Right lobe of liver (tissue), 6 donors: ENCODE measurements at places on chromosomes 1 and 21. TPM values are rescaled to one million over a fixed set of nuclear protein-coding genes. Genes with fewer than 3 reads are reported as not detected.

GRCh38 chr21:34235514-34235913, 128.3 kb upstream of the KCNE2 start:
- no peaks in the 10 kb centered on the region for H3K4me1 ChIP-seq
- DNase-seq, result no peak
- no peaks in the 10 kb centered on the region for H3K36me3 ChIP-seq

- peaks cover 4% of the 10 kb centered on the region for H3K4me1 ChIP-seq
- no peak for DNase-seq
- no peaks in the 10 kb centered on the region for H3K27me3 ChIP-seq
- no peak overlapping the region for H3K4me3 ChIP-seq
- no peaks in the 10 kb centered on the region for H3K36me3 ChIP-seq
Observed at GRCh38 chr1:19433719-19433998, 51.7 kb downstream of the CAPZB start.

DNA sequence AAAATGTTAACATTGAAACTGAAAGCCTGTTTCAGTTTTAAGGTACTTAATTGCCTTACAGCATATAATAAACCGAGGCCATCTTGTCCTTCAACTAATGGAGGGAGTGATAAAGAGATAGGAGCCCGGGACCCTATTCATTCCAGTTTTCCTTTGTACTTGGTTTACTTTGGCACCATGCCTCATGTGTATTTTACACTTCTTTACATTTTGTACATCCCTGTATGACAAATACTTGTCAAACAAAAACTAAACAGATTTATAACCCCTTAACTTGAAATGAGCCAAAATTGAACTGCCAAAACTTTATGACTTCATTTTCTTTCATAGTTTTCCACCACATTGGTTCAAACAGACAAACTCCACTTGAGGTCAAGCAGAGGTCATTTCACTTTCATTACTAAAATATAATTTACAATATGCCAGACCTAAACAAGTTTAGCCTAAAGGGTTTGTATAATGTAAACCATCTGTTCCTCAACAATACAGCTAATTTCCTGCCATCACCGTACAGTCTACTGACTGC, 30.9 kb upstream of the UBE2U start:
- no peak overlapping the region for H3K27ac ChIP-seq
- H3K4me1 ChIP-seq, result no peaks in the 10 kb centered on the region
- DNase-seq, result no peak

DNA sequence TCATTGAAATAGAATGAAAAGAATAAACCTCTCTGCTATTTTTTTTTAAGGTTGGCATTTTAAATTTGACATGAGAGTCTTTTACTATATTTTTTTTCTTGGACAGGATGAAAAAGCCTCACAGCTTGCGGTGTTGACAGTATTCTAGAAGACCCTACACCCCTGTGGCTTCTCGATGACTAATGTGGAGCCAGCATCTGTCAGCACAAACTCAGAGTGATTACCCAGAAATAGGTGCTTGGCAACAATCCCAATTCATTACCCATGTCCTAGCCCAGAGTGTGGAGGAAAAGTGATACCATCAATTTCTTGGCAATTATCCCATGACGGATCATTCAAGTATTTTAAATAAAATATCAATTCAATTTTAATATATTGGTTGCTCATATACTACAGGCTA, 186.8 kb upstream of the MAP1LC3C start:
- no peaks in the 10 kb centered on the region for H3K4me1 ChIP-seq
- H3K27me3 ChIP-seq, result no peaks in the 10 kb centered on the region
- H3K4me3 ChIP-seq, result no peak overlapping the region

- no peaks in the 10 kb centered on the region for H3K27me3 ChIP-seq
- no peak overlapping the region for H3K4me3 ChIP-seq
- peaks cover 7% of the 10 kb centered on the region for H3K4me1 ChIP-seq
- DNase-seq, result no peak
- H3K27ac ChIP-seq, result no peak overlapping the region
Observed at GRCh38 chr1:212814537-212815334, 23.0 kb downstream of the TATDN3 start.

DNA sequence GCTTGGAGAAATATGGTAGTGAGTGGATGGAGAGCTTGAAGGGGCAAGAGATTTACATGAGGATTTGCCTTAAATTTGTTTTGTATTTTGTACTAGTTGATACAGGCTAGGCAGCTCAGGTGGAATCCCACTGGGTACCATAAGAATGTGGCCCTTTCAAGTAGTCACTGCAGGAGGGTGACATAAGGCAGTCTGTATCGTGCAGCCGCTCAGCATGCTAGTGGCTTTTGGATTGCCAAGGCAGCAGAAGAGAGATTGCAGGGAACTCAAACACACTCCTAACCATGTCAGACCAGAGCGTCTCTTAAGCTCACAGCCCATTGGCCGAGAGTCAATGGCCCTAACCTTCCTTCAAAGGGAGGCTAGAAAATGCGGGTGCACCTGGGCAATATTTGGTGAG, 420.0 kb downstream of the ADGRL2 start:
- H3K4me3 ChIP-seq, result no peak overlapping the region
- no peak overlapping the region for H3K27ac ChIP-seq
- no peaks in the 10 kb centered on the region for H3K4me1 ChIP-seq
- H3K27me3 ChIP-seq, result no peaks in the 10 kb centered on the region

GRCh38 chr1:1330366-1331067, 563 bp upstream of the TAS1R3 start:
- H3K4me3 ChIP-seq, result no peak overlapping the region
- H3K27ac ChIP-seq, result no peak overlapping the region
- peaks cover 8% of the 10 kb centered on the region for H3K36me3 ChIP-seq
- no peaks in the 10 kb centered on the region for H3K27me3 ChIP-seq
- no peaks in the 10 kb centered on the region for H3K4me1 ChIP-seq

DNA sequence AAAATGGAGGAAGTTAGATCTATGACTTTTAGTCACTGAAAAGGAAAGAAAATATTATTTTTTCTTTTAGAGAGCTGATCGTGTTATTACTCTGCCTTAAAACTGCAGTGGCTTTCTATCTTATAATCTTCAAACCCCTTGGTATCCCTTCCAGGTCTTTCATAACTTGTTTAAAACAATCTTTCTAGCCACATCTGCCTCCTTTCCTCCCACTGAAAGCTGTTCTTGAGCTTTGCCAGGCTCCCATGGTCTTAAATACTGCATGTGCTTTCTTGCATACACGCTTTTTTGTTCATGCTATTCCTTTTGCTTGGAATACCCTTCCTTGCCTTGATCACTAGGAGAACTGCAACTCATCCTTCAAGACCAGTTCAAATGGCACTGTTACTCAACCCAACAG, 65.9 kb upstream of the GADD45A start:
- peak overlapping the region; percentile 47 for H3K27ac ChIP-seq
- no peaks in the 10 kb centered on the region for H3K36me3 ChIP-seq
- H3K4me3 ChIP-seq, result no peak overlapping the region
- no peaks in the 10 kb centered on the region for H3K27me3 ChIP-seq
- no peak for DNase-seq

- no peak for DNase-seq
- H3K27ac ChIP-seq, result no peak overlapping the region
- H3K4me3 ChIP-seq, result no peak overlapping the region
- H3K4me1 ChIP-seq, result peaks cover 10% of the 10 kb centered on the region
- peaks cover 3% of the 10 kb centered on the region for H3K36me3 ChIP-seq
- H3K27me3 ChIP-seq, result no peaks in the 10 kb centered on the region
Observed at GRCh38 chr1:149995927-149996326, 14.6 kb downstream of the OTUD7B start.

The CELA2B gene
- not detected for total RNA-seq

The CAMTA1 gene
- total RNA-seq, result 37.7 TPM

The BGLAP gene
- 1.5 TPM for total RNA-seq

The AMY1B gene
- total RNA-seq, result not detected

The KCNK2 gene
- 0.31 TPM for total RNA-seq

The ANKRD35 gene
- 1.8 TPM for total RNA-seq

The ITGB2 gene
- 44.1 TPM for total RNA-seq
